WTC11 (cell line): ENCODE measurements at places on chromosomes 11 and 22.
A peak's percentile ranks its signal among the peaks of the same experiment; 100 is the strongest.

DNA sequence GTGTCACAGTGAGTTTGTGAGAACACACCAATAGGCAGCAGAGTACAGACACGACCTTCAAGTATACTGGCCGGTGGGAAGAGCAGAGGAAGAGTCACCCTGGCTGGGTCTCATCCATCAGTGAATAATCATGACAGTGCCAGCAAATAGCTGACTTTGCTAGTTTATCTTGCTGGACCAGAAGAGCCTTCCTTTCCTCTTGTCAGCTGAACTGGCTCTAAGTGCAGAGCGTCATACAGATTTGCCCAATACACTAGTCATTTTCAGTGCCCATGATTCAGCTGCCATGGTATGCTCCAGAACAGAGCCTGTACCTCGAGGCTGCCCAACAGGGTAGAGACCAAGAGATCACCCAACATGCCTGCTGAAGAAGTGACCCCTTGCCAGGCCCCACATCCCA, 82.9 kb upstream of the TBCEL start:
- peaks cover 13% of the 10 kb centered on the region for H3K36me3 ChIP-seq
- H3K27me3 ChIP-seq = no peaks in the 10 kb centered on the region
- no peak overlapping the region for H3K4me3 ChIP-seq
- no peak for DNase-seq
- peaks cover 18% of the 10 kb centered on the region for H3K4me1 ChIP-seq
- H3K27ac ChIP-seq = no peak overlapping the region

- H3K27me3 ChIP-seq = peaks cover 17% of the 10 kb centered on the region
- H3K4me3 ChIP-seq = no peak overlapping the region
- no peaks in the 10 kb centered on the region for H3K4me1 ChIP-seq
Observed at GRCh38 chr11:5928811-5929210, 13.2 kb upstream of the OR56A3 start.

DNA sequence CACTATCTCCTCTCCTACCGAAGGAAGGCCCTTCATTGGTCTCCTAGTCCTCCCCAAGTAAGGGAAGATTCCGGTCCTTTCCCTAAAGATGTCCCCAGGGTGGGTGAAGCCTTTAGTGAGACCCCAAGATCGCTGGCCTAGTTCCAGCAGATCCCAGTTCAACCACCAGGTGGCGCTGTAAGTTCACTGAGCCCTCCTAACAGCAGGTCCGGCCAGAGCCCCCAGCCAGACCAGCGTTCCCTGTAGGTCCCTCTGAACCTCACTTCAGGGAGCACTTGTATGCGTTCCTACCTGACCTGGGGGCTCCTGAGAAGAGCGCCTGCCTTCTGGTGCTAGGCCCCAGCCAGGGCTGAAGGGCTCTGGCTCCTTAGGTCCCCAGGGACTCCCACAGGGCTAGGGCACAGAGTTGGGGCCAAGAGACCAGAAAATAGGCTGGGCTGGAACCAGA, 38.1 kb downstream of the LMO1 start:
- H3K4me1 ChIP-seq = peaks cover 16% of the 10 kb centered on the region
- H3K27ac ChIP-seq = no peak overlapping the region
- no peak overlapping the region for H3K4me3 ChIP-seq
- H3K36me3 ChIP-seq = no peaks in the 10 kb centered on the region

DNA sequence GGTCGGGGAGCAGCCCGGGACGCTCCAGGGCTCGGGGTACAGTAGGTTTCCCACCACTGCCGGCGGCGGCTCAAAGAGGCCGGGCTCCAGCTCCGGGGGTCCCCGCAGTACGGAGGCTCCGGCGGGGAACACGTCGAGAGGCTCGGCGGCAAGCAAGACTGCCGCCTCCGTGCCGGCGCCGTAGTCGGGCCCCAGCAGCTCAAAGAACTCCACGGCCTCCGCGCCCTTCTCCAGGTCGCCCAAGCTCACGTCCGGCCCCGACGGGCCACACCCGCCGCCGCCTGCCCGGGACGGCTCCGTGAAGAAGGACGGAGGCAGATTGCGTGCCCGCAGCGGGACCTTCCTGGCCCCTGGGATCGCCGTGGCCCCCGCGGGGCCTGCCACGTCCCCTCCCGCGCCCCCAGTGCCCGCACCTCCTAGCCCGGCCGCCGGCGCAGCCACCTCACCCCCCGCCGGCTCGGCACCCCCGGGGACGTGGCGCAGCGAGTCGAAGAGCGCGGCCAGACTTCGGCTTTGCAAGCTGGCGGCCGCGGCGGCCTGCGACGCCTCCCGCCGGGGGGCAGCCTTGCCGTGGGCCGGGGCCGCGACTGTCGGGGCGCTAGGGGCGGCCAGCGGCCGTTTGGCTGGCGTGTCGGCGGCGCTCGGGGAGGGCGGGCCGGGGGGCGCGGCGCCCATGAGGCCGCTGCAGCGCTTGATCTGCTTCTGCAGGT, 775 bp downstream of the FAM181B start:
- H3K27me3 ChIP-seq = peaks cover 59% of the 10 kb centered on the region
- H3K36me3 ChIP-seq = no peaks in the 10 kb centered on the region
- peak overlapping the region; percentile 68 for H3K4me3 ChIP-seq
- H3K4me1 ChIP-seq = peaks cover 27% of the 10 kb centered on the region
- peak; percentile 29 for DNase-seq

DNA sequence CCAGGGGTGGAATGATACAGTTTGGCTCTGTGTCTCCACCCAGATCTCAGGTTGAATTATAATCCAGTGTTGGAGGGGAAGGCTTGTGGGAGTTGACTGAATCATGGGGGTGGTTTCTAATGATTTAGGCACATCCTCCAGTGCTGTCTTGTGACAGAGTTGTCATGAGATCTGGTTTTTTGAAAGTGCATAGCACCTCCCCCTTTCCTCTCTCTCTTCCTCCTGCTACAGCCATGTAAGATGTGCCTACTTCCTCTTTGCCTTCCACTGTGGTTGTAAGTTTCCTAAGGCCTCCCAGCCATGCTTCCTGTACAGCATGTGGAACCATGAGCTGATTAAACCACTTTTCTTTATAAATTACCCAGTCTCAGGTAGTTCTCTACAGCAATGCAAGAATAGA, 45.1 kb downstream of the THAP12 start:
- H3K36me3 ChIP-seq = peaks cover 30% of the 10 kb centered on the region
- no peaks in the 10 kb centered on the region for H3K4me1 ChIP-seq
- H3K27ac ChIP-seq = no peak overlapping the region

DNA sequence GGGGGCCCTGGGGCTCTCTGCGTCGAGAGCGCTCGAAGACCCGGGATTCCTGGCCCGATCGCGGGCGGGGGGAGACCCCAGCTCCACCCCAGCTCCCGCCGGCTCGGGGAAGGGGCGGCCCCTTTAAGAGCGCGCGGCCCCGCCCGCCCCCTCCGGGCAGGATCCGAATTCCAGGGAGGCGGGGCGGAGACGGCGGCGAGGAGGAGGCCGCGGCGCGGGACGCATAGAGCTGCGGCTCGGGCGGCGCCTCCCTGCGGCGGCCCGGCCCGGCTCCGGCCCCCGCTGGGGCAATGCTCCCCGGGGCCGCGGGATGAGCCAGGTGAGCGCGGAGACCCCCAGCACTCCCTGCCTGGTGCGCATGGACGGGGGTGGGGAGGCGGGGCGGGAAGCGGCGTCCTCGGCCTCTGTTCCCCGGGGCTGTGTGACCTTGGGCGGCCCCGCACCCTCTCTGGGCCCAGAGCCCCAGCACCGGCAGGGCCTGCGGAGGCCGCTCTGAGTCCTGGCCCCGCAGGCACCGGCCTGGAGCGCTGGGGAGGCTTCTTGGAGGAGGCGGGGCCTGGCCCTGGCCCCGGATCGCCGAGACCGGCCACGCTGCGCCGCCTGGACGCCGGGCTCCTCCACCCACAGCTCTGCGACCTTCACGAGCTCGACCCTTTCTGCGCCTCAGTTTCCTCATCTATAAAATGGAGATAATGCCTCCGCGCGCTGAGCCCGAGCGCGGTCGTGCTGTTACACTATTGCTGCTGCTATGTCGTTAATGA, 565 bp downstream of the GAS2L1 start:
- peaks cover 21% of the 10 kb centered on the region for H3K4me1 ChIP-seq
- no peaks in the 10 kb centered on the region for H3K36me3 ChIP-seq
- no peak overlapping the region for H3K27ac ChIP-seq
- peak; percentile 86 for DNase-seq

DNA sequence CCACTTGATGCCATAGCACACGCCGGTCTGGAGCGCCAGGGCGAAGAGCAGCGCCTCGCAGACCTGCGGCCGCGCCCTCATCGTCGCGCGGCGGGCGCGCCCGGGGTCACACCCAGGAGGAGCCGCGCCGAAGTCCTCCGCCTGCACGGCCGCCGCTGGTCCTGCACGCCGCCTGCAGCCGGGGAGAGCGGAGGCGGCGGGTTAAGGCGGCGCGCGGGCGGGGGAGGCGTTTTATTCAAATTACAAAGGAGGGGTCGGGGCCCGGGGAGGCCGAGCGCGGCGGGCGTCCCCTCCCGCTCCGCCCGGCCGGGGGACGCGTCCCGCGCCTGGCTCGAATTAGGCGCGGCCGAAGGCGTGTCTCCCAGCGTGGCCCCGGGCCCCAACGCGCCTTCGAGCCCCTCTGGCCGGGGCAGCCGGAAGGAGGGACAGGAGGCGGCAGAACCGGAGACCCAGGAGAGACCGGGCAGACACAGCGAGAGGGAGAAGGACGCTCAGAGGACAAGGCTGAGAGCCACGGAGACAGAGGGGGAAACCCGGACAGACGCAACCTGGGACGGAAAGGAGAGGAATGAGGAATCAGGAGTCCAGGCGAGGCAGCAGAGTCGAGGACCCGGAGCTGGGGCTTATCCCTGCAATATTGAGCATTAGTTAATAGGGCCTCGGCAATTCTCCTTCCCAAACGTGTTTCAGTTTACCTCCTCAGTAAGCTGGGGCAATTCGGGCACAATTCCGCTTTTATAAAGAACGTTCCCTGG, at the start of gene WNT11:
TSS of gene WNT11 (minus strand) at position 176 of the 755 bp plus-strand sequence. CDS start at position 81, 95 bp downstream.
- no peaks in the 10 kb centered on the region for H3K36me3 ChIP-seq
- H3K4me1 ChIP-seq = peaks cover 17% of the 10 kb centered on the region
- H3K27me3 ChIP-seq = peaks cover 92% of the 10 kb centered on the region
- no peak within 1 kb of the TSS for H3K27ac ChIP-seq
- peak; percentile 70 for DNase-seq

GRCh38 chr11:29480981-29481380, 535.8 kb downstream of the KCNA4 start:
- H3K36me3 ChIP-seq = no peaks in the 10 kb centered on the region
- no peaks in the 10 kb centered on the region; the same call in 1 of the 2 replicates for H3K27me3 ChIP-seq
- no peaks in the 10 kb centered on the region for H3K4me1 ChIP-seq
- no peak for DNase-seq

DNA sequence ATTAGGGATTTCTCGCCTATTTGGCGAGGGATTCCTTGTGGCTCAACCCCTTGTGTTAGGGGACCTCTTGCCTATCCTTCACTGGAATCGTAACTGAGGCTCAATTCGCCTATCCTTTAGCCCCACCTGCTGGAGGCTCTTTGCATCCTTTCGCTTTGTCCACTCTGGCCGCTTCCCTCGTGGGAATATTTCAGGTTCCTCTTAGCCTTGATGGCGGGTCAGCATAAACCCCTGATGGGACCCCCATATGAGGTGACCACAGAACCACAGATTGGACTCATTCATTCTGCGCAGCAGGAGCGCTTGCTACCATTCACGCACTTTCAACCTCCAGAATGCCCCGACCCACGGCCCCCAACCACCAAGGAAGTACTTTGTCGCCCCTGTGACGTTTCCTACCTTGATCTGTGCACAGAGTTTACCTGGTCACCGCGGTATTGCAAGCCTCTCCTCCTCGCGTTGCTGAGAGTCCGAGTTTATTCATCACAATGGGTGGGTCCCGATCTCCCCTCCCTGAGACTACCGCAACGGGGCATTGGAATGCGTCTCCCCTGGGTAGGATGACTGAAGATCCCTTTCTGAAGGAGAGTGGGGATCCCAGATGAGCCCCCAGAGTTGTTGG, at the start of gene OR52N2:
TSS of gene OR52N2 (plus strand) at position 425 of the 622 bp plus-strand sequence. CDS start 11,412 bp downstream, outside the sequence.
- H3K4me1 ChIP-seq = peaks cover 35% of the 10 kb centered on the region
- no peak within 1 kb of the TSS for H3K27ac ChIP-seq
- peaks cover 6% of the 10 kb centered on the region; the same call in 1 of the 2 replicates for H3K36me3 ChIP-seq
- no peaks in the 10 kb centered on the region; the same call in 1 of the 2 replicates for H3K27me3 ChIP-seq
- H3K4me3 ChIP-seq = peak within 1 kb of the TSS; percentile 85
- peak; percentile 80 for DNase-seq

DNA sequence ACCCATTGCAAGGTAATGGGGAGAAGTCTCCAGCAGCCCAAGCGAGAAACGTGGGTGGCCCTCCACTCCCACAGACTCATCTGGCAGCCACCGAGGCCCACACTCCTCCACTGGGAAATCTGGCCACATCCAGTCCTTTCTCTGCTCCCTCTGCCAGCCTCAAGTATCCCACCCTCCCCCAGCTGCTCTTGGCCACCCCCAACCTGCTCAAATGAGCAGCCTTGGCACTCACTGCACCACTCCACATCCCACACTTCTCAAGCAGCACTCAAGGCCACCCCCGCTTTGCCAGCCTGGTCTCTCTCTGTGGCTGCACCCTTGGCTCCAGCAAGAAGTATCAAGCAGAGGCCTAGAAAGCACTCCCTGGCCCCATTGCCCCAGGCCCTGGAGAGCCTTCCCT, 28.2 kb downstream of the SLC22A12 start:
- no peak for DNase-seq
- H3K4me1 ChIP-seq = peaks cover 11% of the 10 kb centered on the region
- H3K36me3 ChIP-seq = no peaks in the 10 kb centered on the region
- no peak overlapping the region for H3K4me3 ChIP-seq

DNA sequence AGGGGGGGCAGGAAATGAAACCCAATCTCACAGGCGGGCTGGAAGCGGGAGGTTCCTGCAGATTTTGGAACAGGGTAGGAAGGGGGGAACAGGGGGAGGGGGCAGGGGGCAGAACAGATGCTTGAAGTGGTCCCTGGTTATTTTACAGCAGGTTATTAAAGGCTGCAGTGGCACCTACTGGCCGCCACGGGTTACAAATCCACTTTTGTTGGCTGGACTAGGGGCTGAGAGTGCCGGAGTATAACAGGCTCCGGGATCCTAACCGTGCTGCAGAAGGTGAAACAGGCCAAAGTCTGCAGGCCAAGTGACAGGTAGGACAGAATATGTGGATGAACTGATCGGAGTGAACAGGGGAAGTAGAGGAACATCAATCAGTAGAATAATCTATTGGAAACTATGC, 2.5 kb downstream of the ROBO3 start:
- peaks cover 37% of the 10 kb centered on the region for H3K4me1 ChIP-seq
- DNase-seq = peak; percentile 58
- H3K27ac ChIP-seq = no peak overlapping the region
- H3K4me3 ChIP-seq = no peak overlapping the region
- peaks cover 100% of the 10 kb centered on the region for H3K27me3 ChIP-seq
- no peaks in the 10 kb centered on the region for H3K36me3 ChIP-seq

GRCh38 chr11:133555034-133555433, 22.7 kb upstream of the OPCML start:
- H3K4me3 ChIP-seq = no peak overlapping the region
- no peak overlapping the region for H3K27ac ChIP-seq
- H3K36me3 ChIP-seq = no peaks in the 10 kb centered on the region
- no peak for DNase-seq
- H3K27me3 ChIP-seq = no peaks in the 10 kb centered on the region
